Stimulated activated CD8-positive, alpha-beta memory T cell treated with anti-CD3 and anti-CD28 coated beads, Interleukin-4, amount 100 ng/mL, for 1 hour (primary cell): ENCODE measurements at places on chromosomes 12 and 14.
A peak's percentile ranks its signal among the peaks of the same experiment; 100 is the strongest.

DNA sequence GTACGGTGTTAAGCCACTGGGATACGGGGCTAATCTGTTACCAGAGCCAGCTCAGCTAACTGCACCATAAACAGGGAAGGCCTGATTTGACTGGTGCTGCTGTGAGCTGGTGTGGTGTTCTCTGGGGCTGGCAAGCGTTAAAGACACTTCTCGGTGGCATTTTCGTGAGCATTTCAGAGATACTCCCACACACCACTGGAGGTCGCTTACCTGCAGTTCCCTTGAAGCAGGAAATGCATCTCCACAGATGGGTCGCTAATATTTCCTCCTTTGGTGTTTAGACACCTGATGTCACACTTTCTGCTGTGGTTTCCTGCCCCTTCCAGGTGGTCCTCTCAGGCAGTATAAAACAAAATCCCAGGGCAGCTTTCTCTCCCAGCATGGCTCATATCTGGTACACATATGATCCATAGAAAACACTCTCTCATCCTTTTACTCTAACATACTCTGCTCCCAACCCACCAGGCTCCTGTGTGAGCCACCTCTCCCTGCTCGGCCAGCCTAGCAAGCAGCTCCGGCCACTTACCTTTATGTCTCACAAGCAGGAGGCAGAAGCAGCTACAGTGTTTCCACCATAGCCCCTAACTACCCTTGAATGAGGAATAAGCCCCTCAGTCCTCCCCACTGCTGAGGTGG is 129.9 kb upstream of the GRIN2B start:
- DNase-seq, result no peak

DNA sequence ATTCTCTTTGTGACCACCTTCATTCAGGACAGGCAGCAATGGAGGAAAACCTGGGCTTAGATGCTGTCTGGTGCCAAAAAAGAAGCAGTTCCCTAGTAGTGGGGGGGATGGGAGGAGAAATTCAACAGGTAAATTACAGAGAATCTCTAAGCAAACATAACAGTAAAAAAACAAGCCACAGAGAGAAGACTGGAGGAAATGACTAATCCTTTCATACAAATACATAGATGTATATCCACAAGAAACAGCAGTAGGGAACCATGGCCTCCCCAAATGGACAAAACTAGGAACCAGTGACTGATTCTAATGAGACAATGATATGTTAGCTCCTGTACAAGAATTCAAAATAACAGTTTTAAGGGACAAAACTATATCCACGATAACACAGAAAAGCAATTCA is 513.0 kb downstream of the NAV3 start:
- no peak for DNase-seq

GRCh38 chr12:51334764-51335163 is 10.8 kb upstream of the BIN2 start:
- no peak for DNase-seq

DNA sequence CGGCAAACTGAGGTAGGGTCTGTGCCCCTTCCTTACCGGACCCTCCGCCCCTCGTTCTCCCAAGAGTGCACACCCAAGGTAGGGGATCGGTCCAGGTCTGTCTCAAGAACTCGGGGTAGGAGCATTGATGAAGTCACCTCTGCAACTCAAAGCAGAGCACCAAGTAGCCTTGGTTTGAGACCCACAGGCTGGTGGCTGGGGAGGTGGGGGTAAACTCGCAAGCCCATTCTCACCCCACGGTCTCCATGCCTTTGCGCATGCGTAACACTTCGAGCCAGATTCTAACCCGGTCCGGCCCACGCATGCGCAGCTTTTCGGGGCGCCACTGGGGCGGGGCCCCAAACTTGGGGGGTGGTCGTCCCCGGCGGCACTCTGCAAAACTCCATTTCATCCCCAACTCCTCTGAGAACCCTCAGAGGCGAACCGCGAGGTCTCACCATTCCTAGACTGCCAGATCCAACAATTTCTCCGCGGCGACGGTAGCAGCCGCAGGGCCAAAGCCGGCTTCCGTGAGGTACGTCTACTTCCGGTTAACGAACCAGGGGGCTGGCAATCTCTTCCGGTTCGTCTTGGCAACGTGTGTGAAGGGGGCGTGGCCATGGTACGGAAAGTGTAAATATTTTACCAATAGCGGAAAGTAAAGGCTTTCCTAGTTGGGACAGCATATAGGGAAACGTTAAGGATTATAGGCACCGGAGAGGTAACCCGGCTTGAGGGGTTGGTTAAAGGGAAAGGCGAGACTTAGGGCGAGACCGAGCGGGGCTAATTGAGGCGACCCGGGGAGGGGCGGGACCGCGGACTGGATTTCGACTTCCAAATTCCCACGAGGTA is at the start of gene MCRS1:
Gene MCRS1, minus strand, starts transcription at position 532 of the 831 bp plus-strand sequence. CDS start 1,411 bp downstream, outside the sequence.
- DNase-seq, result peak; percentile 80

- DNase-seq, result no peak
Measured at GRCh38 chr14:24576182-24576581, at the start of gene CTSG. TSS of gene CTSG (minus strand) at chr14:24576250. CDS start at chr14:24576223, 27 bp downstream.

DNA sequence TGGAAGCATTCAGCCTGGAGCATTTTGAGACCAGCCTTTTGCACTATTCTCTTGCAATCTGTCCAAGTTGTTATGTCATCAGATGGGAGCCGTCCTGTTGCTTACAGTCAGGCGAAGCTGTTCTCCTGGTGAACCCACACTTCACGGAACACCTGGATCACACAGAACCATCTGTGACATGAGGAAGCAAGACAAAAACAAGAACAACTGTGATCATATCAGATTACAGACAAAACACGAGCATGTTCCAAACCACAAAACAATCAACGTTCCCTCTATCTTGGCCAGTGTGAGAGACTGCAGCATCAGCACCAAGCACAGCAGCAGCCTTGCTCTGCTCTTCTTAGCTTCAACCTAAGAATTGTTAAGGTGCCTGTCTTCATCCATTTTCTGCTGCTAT is 180.5 kb upstream of the SFSWAP start:
- no peak for DNase-seq

DNA sequence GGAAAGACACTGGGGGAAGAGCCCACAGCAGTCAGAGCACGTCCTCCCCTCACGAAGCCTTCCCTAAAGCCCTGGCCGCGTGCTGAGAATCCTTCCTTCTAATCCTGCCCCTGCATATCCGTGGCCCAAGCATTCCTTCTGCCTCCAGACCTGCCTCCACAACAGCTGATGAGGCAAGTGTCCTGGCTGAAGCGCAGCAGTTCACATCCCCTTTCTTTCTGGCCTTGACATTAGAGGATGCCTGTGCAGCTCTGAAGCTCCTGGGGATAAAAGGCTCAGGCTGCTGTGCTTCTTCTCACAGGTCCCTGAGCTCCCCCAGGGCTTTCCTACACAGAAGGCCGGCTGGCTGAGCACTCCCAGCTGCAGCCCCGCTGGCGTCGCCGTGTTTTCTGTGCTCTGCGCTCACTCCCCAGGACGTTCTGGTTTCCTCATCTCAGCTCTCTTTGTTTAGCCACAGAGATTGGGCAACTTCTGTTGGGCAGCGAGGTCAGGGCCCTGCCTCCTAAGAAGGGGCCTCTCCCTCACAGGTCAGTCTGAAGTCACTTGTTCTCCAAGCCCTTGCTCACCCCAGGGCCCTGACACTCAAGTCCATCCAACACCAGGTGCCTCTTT is 45.8 kb downstream of the NINJ2 start:
- no peak for DNase-seq

DNA sequence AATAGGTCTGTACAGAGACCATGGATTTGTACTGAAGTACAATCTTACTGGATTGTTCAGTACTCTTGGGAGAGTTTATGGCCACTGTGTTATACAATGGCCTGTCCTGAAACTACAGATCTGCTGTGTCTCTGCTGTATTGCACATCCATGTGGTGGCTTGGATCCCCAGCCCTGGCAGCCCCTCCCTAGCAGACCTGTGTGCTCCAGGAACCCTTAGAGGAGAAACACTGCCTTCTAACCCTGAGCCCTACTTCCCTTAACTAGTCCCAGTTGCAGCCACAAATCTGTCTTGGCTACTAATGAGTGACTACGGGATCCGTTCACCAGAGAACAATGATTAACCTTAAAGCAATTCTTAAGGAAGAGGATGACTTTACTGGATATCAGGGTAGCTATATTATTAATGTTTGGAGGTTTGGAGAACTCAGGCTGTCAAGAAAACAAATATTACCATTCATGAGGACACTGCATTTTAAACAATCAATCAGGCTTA is 27.7 kb downstream of the RNF34 start:
- no peak for DNase-seq

GRCh38 chr12:112238441-112238840 is 113.1 kb downstream of the TRAFD1 start:
- DNase-seq, result no peak

DNA sequence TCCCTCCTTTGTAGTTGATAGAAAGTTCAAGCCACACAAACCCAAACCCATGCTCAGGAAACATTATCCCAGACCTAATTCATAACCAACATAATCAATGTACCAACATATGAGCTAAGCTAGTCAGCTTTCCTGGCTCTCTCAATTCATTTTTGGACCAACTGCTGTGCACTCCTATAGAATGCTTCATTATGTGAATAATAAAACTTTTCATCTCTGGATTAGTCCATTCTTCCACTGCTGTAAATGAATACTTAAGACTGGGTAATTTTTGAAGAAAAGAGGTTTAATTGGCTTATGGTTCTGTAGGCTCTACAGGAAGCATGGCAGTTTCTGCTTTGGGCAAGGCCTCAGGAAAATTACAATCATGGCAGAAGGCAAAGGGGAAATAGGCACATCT is 651.9 kb downstream of the RERGL start:
- DNase-seq, result no peak

DNA sequence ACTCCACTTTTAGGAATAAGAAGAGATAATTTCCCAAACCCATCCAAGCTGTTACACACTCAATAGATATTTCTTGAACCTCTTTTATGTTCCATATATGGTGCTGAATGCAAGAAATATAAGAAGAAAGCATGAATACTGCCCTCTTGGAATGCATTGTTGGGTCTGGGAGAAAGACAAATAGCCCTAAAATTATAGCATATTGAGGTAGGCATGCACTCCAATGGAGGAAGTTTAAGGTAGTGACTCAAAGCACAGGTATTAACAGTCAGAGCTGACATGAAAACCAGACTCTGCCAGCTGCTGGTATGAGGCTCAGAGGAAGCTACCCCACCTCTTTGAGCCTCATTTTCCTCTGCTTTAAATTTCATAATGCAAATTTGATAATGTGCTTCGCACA is 261.3 kb upstream of the NOS1 start:
- DNase-seq, result no peak

- no peak for DNase-seq
Measured at GRCh38 chr14:67491741-67492507, 3.4 kb upstream of the TMEM229B start.

- DNase-seq, result no peak
Measured at GRCh38 chr12:45509187-45509586, 220.3 kb upstream of the ARID2 start.

GRCh38 chr12:122918827-122919226 is 22.9 kb upstream of the VPS37B start:
- DNase-seq, result no peak

GRCh38 chr12:101804409-101804808 is 26.4 kb downstream of the GNPTAB start:
- DNase-seq, result no peak

GRCh38 chr12:110582276-110583136 is 612 bp downstream of the PPTC7 start:
- peak; percentile 56 for DNase-seq

GRCh38 chr12:87841935-87842334 is 187.3 kb downstream of the C12orf50 start:
- no peak for DNase-seq

GRCh38 chr12:59119676-59120075 is 199.4 kb upstream of the LRIG3 start:
- DNase-seq, result no peak

DNA sequence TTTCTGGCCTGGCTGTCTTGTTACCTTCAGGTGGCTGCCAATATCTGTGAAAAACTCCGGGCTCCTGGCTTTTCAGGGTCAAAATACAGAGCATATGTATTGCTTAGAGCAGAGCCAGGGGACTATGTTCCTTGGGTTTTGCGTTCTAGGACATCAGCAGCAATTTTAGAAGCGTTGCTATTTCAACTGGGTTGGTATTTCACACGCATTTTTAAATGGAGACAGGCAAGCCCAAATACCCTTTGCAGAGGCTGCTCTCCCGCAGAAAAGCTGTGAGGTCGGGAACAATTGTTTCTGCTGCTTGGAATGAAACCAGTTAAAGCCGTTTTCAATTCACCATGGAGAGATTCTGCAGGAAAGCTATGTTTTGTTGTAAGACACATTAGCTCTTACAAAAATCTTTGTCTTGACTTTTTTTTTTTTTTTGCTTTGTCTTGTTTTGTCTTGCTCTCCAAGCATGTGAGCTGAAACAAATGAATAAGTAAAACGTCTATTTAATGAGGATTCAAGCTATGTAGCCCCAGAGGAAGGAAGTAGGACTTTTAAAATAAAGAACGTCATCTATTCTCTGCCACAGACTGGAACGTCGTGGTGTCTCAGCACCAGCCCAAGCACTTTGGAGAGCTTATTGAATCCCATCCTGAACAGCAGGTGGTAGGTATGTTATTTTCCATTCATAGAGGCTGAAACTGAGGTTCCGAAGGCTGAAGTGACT is 181.0 kb upstream of the TBX3 start:
- DNase-seq, result no peak

- no peak for DNase-seq
Measured at GRCh38 chr12:80802652-80803400, 86.1 kb downstream of the MYF5 start.

DNA sequence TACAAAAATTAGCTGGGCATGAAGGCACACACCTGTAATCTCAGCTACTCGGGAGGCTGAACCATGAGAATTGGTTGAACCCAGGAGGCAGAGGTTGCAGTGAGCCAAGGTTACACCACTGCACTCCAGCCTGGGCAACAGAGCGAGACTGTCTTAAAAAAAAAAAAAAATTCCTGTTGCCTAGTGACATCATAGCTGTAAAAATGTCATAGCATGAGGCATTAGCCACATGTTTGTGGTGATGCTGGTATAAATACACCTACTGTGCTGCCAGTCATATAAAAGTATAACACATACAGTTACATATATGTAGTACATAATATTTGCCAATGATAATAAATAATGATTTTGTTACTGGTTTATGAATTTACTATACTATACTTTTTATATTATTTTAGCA is 22.2 kb downstream of the SLC41A2 start:
- DNase-seq, result no peak
